ENCODE measurements at places on chromosomes 6 and 20.

GRCh38 chr20:60000271-60001042 lies 42.2 kb downstream of the CDH26 start:
- DNase-seq: no peak

DNA sequence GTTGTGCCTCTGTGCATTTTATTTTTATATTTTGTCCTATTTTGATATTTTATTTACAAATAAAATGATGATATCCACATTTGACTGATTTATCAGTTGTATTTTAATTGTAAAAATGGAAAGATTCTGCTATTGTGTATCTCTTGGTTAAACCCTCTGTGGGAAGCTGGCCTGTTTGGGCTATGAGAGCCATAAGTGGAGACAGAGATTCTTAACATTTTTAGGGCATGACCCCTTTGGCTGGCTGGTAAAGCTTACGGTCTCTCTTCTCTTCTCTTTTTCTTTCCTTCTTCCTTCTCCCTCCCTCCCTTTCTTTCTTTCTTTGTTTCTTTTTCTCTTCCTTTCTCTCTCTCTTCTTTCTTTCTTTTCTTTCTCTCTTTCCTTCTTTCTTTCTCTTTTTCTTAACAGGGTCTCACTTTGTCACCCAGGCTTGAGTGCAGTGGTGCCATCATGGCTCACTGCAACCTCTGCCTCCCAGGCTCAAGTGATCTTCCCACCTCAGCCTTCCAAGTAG lies 172.3 kb upstream of the CDYL start:
- no peak for DNase-seq

DNA sequence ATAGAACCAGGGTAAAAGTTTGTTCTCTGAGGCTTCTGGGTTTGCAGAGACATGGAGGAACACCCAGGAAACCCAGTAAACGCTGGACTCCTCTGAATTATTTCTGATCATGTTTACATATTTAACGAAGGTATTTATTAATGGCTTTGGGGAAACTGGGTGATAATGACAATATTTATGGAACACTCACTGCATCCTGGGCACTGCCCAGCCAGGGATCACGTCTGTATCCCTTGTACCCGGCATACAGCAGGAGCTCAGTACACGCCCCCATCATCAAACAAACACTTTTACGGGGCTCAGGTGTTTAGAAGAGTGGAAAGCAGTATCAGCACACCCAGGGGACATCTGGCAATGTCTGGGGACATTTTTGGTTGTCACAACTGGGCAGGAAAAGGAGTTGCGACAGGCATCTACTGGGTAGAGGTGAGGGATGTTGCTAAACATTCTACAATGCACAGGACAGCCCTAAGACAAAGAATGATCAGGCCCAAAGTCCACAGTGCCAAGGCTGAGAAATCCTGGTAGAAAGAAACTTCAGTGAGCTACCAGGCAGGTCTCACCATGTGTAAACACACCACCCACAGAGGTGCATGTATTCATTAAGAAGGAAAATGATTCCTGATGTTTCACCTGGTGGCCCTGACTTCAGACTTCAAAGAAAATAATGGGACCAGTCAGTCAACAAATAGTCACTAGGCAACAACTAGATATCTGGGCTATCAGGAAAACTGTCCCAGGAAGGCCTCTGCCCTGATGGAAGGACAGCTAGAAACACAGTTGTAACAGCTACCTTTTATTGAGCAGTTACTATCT lies 35.3 kb downstream of the ZMYND8 start:
- no peak for DNase-seq

DNA sequence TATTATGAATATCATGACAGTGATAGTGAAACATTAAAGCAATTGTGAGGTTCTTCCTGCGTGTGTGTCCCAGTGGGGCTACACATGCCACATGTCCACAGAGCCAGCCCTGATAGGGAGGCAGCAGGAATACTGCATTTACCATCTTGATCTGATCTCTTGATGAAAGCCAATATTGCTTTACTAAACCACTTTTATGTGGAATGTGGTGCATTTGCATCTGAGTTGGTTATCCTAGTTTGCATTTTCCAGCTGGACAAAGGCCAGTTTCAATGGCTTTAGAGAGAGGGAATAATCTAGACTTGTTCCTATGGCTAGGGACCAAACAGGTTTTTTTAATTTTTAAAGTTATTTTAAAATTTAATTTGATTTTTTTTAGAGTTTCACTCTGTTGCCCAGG lies 216.3 kb upstream of the FERMT1 start:
- DNase-seq: no peak

- no peak for DNase-seq
Measured at GRCh38 chr6:51166914-51167313, 348.2 kb downstream of the TFAP2B start.

GRCh38 chr20:50302341-50303057 lies 111.9 kb downstream of the CEBPB start:
- no peak for DNase-seq

DNA sequence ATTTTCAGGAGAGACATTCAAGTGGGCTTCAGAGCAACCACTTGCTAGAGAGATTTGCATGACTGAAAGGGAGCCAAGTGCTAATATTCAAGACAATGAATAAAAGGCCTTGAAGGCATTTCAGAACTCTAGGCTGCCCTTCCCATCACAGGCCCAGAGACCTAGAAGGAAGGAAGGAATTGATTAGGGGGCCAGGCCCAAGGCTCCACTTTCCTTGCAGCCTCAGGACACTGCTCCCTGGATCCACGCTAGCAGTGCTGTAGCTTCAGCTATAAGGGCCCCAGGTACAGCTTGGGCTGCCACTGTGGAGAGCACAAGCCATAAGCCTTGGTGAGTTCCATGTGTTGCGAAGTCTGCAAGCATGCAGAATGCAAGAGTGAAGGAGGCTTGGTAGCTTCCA lies 731.9 kb upstream of the FLRT3 start:
- no peak for DNase-seq

GRCh38 chr20:59405226-59406200 lies 105.1 kb downstream of the EDN3 start:
- no peak for DNase-seq

DNA sequence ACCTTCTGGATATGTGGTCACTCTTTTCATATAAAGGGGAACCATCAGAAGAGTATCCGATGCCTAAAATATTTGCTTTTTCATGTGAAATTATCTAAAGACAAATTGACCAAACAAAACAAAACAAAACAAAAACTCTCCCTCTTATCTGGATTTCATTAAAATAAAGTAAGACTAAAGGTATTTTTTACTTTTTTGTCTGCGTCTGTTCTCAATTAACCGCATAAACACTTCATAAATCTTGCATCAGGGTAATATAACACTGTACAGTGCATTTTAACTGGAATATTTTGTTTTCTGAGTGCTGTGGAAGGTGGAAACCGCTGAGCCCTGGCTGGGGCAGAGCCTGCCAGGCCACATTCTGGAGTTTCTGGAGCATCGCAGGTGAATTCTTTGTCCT lies 234.1 kb upstream of the ZFP64 start:
- no peak for DNase-seq

GRCh38 chr20:35006531-35006971 lies 50.9 kb downstream of the MYH7B start:
- DNase-seq: peak; percentile 21

- no peak for DNase-seq
Measured at GRCh38 chr6:106527979-106528378, 101.3 kb downstream of the RTN4IP1 start.

GRCh38 chr6:111794727-111795452 lies 78.4 kb downstream of the FYN start:
- no peak for DNase-seq

GRCh38 chr6:106735136-106735633 lies 105.8 kb downstream of the QRSL1 start:
- no peak for DNase-seq

- DNase-seq: no peak
Measured at GRCh38 chr6:90907931-90908655, 321.2 kb upstream of the MAP3K7 start.

DNA sequence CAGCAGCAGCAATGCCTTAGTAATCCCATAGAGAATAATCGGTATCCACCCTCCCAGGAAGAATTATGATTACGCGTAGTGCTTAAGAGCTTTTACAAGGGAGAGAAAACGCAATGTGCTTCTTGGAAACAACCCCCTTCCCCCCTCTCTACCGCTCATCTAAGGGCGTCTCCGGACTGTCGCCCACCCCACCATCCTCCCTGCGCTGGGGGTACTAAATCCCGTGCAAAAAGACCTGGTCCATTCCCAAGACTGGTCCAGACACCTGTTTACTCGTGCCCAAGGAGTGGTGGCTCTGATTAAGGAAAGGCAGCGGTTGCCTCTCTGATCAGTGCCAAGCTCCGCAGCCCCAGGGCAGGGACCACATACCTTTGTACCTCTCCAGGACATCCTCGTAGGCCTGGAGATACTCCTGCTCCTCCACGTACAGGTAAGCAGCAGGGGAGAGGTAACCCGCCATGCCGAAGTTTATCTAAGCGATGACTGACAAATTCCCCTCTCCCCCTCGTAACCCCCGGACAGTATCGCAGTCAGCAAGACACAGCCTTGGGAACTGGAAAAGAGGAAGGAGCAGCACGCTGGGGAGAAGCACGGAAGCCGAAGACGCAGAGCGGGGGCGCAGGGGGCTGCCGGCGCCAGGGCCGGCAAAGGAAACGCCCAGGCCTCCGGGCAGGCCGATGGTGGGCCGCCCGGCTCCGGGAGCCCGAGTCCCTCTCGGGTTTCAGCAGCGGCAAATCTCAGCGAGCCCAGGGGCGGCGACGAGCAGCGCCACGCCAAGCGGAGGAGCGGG lies 112.0 kb upstream of the BEND6 start:
- DNase-seq: peak; percentile 58

GRCh38 chr6:13892017-13892645 lies 32.6 kb upstream of the RNF182 start:
- no peak for DNase-seq

DNA sequence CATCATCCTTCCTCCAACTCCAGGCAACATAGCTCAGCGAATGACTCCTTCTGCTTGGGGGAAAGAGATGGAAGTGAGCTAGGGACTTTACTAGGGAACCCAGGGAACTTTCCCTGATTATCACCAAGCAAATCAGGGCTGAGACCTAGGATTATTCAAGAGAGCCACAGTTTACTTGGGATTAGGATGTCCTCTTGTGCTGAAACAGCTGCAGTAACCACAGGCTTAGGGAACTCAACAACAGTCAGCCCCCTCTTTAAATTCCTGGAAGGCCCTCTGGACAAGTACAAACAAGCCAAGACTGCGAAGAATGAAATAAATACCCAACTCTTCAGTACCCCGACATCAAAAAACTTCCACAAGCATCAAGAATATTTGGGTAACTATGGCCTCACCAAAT lies 700.9 kb downstream of the COL12A1 start:
- no peak for DNase-seq

DNA sequence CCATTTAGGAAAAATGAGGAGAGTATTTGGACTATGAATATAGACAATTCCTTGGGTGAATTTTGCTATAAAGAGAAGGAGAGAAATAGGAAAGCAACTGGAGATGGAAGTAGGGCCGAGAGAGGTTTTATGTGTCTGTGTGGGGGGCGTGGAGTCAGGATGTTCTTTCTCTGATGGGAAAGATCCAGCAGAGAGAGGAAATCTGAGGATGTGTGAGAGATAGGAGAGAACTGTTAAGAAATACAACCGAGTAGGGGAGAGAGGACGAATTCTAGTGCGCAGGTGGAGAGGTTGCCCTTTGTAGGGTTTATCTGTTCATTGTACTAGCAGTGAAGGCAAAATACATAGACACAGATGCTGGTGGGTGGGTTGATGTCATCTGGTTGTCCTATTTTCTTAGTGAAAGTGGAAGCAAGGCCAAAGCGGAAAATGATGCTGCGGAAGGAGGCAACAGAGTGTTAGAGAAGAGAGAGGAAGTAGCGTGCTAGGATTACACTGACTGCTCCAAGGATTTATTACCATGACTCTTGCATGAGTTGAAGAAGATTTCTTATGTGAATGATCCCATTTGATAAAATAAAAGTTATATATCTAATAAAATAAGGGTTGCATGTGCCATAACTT lies 57.7 kb downstream of the CLVS2 start:
- no peak for DNase-seq

DNA sequence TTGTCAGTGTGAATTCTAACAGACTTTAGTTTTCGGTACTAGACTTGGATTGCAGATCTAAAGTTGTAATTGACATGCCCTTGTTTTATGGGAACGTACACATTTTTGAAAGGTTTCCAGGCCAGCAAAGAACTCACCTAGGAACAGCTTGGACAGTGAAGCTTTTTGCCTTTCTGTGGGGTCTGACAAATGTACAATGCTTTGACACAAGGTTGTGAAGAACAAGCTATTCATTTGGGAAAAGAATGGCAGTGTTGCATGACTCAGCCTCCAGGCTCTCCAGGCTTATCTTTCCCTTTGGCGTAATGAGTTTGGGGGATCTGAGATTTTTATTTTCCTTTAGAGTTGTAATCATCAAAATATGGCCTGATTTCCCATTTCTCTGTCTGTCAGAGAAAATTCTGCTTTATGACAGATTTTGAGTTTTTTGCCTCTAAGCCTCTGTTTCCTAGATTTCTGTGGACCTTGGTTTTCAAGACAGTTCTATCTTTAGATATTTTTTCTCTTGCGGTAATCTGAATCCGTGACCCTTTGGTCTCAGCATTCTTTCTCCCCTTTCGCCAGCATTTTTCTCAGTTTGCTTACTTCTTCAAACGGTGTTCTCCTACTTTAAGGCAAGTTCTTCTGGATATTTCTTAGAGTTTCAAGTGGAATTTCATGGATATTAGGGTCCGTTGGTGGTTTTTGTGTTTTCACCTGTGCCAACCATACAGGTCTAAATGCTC lies 221.0 kb downstream of the ADGB start:
- DNase-seq: no peak

GRCh38 chr6:16570946-16571345 lies 190.3 kb downstream of the ATXN1 start:
- DNase-seq: no peak

- DNase-seq: no peak
Measured at GRCh38 chr20:23988561-23988960, at the start of gene GGTLC1. GGTLC1 (minus strand) TSS chr20:23988779; CDS start chr20:23986611, 2,168 bp downstream.

DNA sequence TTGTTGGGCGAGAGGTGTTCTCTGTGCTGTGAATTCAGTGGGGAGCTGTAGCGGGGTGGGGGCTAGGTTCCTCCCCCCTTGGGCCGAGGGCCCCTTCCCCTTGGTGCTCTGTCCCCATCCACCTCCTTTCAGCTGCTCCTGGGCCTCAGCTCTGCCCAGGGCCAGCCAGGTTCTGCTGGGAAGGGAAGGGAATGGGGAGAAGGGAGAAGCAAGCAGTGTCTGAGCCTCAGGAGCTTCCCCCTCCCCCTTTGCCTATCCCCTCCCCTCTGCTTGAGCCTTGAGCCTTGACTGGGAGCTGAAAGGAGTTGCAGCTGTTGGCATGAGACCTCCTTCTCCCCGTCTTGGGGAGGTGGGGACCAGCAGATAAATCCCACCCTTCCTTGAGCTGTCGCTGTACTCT lies 576 bp upstream of the RRP36 start:
- no peak for DNase-seq
